ENCODE measurements at places on chromosomes 7 and 10. TPM values are rescaled to one million over a fixed set of nuclear protein-coding genes. Genes with fewer than 3 reads are reported as not detected.

DNA sequence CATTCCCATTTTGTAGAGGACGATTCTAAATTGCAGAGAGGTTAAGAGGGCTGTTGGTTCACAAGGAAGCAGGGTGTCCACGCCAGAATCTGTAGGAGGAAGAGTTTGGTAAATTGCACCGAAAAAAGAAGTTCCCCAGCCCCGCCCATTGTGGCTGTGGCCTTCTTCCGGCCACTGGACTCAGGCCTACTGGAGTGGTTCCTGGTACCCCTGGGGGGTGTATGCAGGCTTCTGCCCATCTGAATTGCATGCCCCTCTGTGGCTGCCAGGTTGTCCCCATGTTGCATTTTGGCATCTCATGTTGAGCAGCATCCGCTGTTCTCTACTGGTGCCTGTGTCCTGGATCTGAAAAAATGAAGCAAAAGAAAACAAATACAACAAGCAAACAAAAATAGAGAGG, 234.2 kb downstream of the WDR11 start:
- H3K27me3 ChIP-seq: no peaks in the 10 kb centered on the region
- H3K4me1 ChIP-seq: no peaks in the 10 kb centered on the region
- no peak overlapping the region for H3K27ac ChIP-seq
- no peak overlapping the region for H3K4me3 ChIP-seq

GRCh38 chr10:75955973-75956502, 524.6 kb downstream of the LRMDA start:
- H3K4me1 ChIP-seq: no peaks in the 10 kb centered on the region
- DNase-seq: no peak
- H3K27ac ChIP-seq: peak overlapping the region; percentile 59

DNA sequence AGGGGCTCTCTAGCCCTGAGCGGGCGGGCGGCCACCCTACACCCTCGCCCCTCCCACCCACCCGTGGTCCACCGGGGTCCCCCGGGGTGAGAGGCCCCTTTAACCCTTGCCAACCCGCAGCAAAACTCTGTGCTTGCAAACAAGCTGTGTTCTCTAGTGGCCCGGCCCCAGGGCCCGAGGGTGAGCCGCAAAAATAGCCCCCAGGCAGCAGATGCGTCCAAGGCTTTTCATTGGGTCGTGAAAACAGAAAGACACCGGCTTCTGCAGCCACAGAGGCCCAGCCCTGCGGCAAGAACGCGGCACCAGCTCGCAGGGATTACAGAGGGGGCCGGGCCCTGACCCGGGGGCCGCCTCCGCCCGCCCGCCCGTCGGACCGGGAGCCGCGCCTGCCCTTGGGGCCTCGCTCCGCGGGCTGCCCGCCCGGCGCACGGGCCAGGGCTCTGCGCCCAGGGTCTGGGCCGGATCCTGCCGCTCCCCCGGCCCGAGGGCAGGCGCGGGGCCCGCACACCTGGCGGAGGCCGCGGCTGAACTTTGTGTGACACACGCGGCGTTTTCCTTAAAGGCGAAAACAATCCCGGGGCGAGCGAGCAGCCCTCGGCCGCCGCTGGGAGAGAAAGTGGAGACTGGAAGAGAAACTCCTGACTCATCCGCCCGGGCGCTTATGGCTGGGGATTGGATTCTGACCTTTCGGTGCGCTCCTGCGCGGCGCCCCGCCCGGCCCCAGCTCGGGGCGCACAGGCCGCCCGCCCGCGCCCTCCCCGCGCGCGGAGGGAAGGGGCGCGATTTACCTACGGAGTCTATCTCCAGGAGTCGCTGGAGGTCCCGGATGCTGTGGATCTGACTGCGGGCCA, 2.8 kb downstream of the PDGFA start:
- H3K4me1 ChIP-seq: peaks cover 63% of the 10 kb centered on the region
- peaks cover 17% of the 10 kb centered on the region for H3K27me3 ChIP-seq
- H3K36me3 ChIP-seq: peaks cover 7% of the 10 kb centered on the region

- no peak for DNase-seq
- H3K4me1 ChIP-seq: no peaks in the 10 kb centered on the region
- no peak overlapping the region for H3K27ac ChIP-seq
- no peaks in the 10 kb centered on the region for H3K27me3 ChIP-seq
- no peaks in the 10 kb centered on the region for H3K36me3 ChIP-seq
- H3K4me3 ChIP-seq: no peak overlapping the region
Observed at GRCh38 chr7:149409895-149410294, 51.0 kb downstream of the ZNF777 start.

DNA sequence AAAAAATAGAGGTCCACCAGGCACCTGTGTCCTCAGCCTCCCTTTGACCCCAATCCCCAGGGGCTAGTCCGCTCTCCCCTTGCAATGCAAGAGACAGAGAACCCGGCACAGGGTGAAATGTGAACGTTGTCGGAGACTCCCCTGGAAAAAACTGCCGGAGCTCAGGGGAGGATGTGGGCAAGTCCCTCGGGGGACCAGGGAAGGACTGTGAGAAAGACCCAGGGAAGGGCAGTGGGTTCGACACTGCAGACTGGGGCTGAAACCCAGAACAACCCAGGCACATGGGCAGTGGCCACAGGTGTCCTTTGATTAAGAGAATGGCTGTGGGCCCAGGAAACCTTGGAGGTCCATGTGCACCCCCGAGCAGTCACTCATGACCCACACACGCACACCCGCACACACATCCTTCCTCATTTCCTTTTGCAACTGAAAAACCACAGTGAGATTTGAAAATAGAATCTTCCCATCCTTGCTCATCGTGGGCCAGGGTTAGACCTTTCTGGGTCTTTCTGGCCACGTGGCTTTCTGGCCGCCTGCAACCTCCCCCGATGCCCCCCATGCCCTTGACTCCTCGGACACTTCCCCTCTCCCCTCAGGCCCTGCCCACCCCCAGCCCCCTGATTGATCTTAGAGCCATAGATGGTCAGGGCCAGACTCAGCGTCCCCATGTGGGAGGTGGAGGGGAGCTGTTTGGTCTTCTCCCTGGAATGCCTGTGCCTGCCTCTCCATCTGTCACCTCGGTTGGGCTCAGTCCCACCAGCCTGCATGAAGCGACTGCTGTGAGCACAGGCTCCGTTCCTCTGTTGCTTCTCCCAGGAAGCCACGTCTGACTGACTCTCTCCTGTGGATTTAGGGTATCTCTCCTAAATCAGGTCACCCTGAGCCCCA, 7.9 kb downstream of the LAT2 start:
- DNase-seq: no peak
- H3K36me3 ChIP-seq: no peaks in the 10 kb centered on the region
- H3K27me3 ChIP-seq: no peaks in the 10 kb centered on the region
- H3K4me3 ChIP-seq: no peak overlapping the region
- no peaks in the 10 kb centered on the region for H3K4me1 ChIP-seq

DNA sequence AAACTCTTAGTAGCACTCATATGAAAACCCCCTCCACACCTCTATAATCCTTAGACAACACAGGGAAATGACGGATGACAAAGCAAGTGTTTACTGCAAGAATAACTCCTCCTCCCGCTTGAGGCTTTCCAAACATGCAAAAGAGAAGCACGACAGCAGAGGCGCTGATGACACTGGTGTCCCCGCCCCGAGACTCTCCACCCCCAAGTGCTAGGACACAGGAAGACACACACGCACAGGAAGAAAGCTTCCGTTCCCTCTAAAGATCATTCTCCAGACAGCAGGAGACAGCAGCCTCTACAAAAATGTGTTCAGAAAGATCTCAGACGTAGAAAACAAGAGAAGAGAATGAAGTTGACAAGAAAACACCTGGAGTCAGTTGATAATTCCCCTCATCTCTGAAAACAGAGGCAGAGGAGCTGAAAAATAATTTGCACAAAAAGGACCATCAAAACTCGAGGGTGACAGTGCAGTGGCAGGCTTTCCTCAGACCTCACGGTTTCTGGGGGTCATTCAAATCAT, 90.2 kb downstream of the DLG5 start:
- H3K4me1 ChIP-seq: peaks cover 20% of the 10 kb centered on the region
- H3K36me3 ChIP-seq: peaks cover 69% of the 10 kb centered on the region
- DNase-seq: peak; percentile 53
- no peaks in the 10 kb centered on the region for H3K27me3 ChIP-seq
- no peak overlapping the region for H3K4me3 ChIP-seq

- H3K4me3 ChIP-seq: no peak overlapping the region
- H3K36me3 ChIP-seq: no peaks in the 10 kb centered on the region
- no peak for DNase-seq
- H3K4me1 ChIP-seq: no peaks in the 10 kb centered on the region
- no peaks in the 10 kb centered on the region for H3K27me3 ChIP-seq
Observed at GRCh38 chr7:4257146-4258111, 424.7 kb upstream of the FOXK1 start.

- no peaks in the 10 kb centered on the region for H3K4me1 ChIP-seq
- H3K4me3 ChIP-seq: no peak overlapping the region
- H3K27ac ChIP-seq: no peak overlapping the region
- no peak for DNase-seq
- H3K27me3 ChIP-seq: peaks cover 16% of the 10 kb centered on the region
- no peaks in the 10 kb centered on the region for H3K36me3 ChIP-seq
Observed at GRCh38 chr10:23155169-23155568, 36.9 kb upstream of the PTF1A start.

DNA sequence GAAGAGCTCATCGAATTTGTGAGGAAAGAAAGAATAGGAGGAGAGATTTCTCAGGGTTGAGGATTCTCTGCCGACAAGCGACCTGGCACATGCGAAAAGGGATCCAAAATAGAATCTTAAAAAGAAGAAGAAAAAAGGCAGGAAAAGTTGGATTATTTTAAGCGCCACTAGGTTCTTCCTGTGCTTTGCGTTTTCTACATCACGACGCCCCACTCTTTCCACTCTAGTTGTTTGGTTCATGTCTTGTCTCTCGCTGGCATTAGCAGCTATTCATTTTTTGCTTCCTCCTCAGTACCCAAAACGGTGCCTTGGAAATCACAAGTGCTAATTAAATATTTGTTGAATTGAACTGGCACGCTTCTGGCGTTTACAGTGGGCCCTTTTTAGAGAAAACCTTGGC, 674 bp upstream of the FRA10AC1 start:
- H3K4me1 ChIP-seq: peaks cover 8% of the 10 kb centered on the region
- peak; percentile 4 for DNase-seq
- peak overlapping the region; percentile 53 for H3K4me3 ChIP-seq
- peak overlapping the region; percentile 95 for H3K27ac ChIP-seq
- H3K27me3 ChIP-seq: no peaks in the 10 kb centered on the region

The AKR1D1 gene
- total RNA-seq: not detected

- DNase-seq: no peak
- no peaks in the 10 kb centered on the region for H3K27me3 ChIP-seq
- H3K4me1 ChIP-seq: no peaks in the 10 kb centered on the region
- no peak overlapping the region for H3K27ac ChIP-seq
Observed at GRCh38 chr10:9012312-9012711, 957.8 kb downstream of the GATA3 start.

DNA sequence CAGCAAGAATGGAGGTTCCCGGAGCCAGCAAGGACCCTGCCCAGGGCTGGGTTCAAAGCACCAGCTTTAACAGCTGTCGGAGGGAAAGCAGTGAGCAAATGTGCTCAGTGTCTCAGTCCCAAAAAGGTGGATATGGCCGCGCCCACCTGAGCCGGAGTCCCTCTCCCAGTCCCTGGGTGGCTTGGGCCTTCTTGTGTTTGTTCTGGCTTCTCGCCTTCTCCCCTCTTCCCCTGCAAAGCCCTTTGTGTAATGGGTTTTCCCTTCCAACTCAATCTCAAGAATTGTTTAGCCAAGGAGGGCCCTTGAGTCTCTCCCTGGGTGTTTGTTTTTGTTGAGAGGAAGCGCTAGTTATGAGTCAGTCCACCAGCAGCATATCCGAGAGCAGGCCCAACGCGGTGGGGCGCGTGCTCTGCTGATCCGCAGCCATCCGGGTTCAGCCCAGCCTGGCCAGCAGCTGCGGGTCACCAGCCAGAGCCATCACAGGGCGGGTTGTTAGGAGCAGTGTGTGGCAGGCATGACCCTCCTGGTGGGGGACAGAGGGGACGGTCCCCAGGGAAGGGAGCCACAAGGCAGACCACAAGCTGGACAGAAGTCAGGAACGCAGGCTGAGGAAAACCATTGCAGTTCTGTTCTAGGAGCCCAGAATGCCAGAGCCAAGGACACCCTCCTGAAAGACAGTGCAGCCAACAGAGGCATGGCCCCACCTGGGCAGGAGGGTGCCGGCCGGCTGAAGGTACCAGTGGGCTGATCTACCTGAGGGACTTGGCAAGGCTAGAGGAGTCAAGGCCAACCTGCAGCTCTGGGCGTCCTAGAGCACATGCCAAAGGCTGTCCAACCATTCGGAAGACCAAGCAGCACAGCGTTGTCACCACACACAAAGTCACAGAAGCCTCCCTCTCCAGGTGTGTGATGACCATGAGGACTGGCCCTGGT, 21.3 kb downstream of the CALML3 start:
- H3K27me3 ChIP-seq: no peaks in the 10 kb centered on the region
- no peak overlapping the region for H3K27ac ChIP-seq
- peaks cover 45% of the 10 kb centered on the region for H3K4me1 ChIP-seq
- peak; percentile 56 for DNase-seq

DNA sequence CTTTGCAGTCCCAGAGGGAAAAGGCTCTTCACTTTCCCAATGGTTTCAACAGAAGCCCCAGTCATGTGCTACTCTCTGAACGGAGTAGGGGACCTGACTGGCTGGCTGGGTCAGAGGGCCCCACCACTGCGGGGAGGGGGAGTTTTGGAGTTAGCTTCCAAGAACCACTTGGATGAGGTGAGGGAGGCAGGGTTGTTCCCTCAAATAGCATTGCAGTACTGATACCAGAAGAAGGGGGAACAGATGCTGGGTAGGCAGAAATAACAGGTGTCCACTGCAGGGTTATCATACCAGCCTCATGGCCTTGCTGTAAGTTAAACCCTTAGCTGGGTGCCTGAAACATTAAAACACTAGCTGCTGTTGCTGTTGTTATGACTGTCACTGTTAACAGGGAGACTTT, 131.3 kb downstream of the UBE2H start:
- no peaks in the 10 kb centered on the region for H3K36me3 ChIP-seq
- H3K27me3 ChIP-seq: no peaks in the 10 kb centered on the region
- H3K27ac ChIP-seq: no peak overlapping the region
- peaks cover 18% of the 10 kb centered on the region for H3K4me1 ChIP-seq
- no peak for DNase-seq

The TMEM229A gene
- not detected for total RNA-seq

The ADCY1 gene
- 3.0 TPM for total RNA-seq

DNA sequence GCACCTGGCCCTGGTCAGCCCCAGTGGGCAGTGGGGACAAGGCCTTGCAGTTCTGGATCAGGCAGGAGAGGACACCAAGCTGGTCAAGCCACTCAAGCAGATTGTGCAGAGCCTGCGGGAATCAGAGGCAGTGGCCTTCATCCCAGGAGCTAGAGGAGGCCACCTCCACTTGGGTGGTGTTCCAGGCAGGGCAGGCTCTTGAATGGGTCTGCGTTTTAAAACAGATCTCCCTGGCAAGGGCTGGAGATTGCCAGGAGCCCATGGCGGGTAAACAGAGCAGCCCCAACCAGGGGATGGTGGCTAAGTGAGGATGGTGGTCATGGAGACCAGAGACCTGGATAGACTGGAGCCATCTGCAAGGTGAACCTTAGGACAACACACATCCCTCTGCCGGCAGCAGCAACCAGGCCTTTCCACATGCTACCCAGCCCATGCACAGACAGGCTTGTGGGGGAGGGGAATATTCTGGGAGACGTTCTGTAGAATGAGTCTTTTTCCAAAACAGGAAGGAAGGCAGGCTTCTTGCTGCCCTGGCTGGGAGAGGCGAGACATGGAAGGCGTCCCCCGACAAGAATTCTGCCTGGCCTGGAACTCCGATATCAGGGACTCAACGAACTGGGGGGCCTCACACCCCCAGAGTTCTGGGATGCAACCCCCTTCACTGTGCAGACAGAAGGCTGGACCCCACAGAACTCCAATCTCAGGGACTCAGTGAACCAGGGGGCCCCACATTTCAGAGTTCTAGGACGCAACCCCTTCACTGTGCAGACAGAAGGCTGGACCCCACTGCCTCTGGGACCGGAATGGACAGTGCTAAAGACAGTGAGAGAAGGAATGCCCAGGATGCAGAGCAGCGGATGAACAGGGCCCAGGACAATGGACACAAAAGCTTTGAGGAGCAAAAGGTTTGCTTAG, 264.8 kb downstream of the PTPRN2 start:
- H3K27ac ChIP-seq: no peak overlapping the region
- no peak overlapping the region for H3K4me3 ChIP-seq
- DNase-seq: no peak
- peaks cover 60% of the 10 kb centered on the region for H3K27me3 ChIP-seq
- H3K4me1 ChIP-seq: peaks cover 1% of the 10 kb centered on the region

All from heart right ventricle (tissue), 16 donors.